Fibroblast of skin of right quadriceps (primary cell): ENCODE measurements at places on chromosomes 4 and X.
A peak's percentile ranks its signal among the peaks of the same experiment; 100 is the strongest.

DNA sequence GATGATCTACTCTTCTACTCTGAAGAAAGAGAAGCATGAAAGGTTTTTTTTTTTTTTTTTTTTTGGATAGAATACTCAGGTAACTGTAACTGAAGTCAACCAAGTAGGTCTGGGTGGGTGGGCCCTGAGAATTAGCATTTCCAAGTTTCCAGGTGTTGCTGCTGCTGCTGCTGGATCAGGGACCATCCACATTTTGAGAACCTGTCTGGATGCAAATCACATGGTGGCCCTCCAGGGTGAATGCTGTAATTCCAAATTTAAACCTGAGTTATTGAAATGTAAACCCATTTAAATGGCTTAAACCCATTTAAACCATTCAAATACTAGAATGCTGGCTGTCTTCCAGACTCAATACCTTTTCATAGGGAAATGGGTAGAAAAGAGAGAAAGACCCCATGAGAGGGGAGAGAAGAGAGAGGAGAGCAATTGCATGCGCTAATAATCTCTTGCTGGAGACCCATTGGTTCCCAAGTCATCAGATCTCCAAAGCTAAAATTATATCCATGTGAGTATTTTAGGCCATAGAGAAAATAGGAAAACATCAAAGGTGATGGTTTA is 17.6 kb downstream of the SUPT20HL1 start:
- DNase-seq = no peak

GRCh38 chr4:187354740-187355139 is 631.1 kb upstream of the FAT1 start:
- no peak for DNase-seq

DNA sequence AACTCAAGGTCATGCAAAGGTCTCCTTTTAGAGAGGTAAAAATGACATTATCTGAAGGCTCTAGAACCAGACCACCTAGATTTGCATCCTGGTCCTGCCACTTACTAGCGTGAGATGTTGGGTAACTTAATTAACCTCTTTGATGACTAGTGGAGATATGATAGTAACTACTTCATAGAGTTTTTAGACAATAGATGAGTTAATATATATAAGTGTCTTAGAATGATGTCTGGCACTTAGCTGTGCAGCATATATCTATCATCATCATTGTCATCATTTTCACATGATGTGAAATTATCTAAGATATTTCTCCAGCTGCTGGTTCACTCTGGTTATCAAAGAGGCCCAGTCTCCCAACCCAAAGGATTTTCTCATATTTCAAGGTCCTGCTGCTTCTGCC is 126.1 kb upstream of the DCLK2 start:
- no peak for DNase-seq

DNA sequence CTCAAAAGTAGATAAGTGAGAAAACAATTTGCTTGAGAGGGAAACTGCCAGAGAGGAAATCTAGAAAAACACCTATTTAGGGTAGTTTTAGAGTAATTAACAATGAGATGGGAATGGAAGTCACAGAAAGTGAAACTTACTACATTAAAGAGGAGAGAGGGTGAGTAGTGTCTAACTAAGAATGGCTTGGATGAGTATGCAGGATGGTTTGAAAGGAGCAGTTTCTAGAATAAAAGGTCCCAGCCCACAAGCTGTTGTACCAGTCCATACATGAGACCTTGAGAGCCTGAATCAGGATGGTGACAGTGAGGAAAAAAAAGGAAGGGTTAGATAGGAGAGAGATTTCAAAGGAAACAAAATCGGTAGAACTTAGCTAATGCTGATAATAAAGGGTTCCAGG is 1.3 kb downstream of the GAR1 start:
- no peak for DNase-seq

GRCh38 chr4:172168888-172169287 is 355.7 kb downstream of the GALNTL6 start:
- DNase-seq = peak; percentile 65

GRCh38 chrX:150547375-150548115 is 20.9 kb upstream of the MTM1 start:
- no peak for DNase-seq

DNA sequence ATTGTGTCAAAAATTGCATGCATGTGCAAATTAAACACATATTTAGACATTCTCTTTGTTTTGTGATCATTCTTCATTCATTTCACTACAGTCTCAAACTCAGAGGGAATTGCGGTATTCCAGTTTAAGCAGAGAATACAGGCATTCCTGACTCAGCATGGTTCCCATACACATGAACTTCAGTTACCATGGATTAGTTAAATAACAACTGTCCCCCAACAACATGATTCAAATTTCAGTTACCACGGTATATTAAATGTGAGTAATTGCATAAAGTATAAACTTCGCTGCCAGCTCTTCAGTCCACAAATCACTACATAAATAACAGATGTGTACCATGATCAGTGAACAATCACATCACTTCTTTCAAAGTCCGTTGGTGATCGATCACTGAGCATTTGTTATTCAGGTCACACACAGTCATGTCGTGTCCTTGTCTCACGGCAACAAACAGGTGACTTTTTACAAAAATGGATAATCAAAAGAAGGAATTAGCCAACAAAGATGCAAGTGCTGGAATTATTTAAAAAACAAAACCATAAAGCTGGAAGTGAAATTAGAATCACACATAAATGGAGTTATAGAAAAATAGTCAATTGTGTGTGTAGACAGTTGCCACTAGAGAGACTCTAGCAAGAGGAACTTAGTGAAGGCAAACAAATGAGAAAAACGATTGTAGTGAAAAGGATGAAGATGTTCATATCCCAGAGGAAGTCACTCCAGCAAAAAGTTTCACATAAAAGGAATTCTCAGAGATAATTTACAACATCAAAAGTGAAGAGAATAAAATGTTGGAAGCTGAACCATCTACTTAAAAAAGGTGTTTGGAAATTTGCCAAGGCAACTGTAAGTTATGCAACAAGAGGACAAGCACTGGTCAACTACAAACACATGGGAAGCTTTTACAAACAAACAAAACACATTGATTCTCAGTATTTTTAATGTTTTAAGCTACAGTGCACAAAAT is 138.6 kb upstream of the SMARCAD1 start:
- no peak for DNase-seq

- DNase-seq = peak; percentile 28
Observed at GRCh38 chr4:106762666-106763443, 273.3 kb downstream of the DKK2 start.

GRCh38 chr4:85113706-85114105 is 147.2 kb upstream of the WDFY3 start:
- peak; percentile 51 for DNase-seq

DNA sequence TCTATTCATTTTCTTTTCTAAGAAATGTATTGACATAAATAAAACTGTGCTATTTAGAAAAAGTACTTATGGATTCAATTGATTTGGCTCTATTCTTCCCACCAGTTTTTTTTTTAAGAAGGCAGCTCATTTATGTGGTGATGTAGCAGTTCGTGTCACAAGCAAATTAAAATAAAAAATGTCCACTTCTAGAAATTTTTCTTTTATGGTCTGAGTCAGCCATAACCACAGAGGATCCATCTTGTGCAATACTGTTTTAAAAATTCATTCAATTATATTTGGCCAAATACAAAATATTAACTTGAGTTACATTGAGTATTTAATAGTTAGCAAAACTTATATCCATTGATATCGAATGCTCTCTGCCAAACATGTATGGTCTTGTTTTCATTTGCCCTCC is 207.9 kb upstream of the FAT1 start:
- peak; percentile 82 for DNase-seq

DNA sequence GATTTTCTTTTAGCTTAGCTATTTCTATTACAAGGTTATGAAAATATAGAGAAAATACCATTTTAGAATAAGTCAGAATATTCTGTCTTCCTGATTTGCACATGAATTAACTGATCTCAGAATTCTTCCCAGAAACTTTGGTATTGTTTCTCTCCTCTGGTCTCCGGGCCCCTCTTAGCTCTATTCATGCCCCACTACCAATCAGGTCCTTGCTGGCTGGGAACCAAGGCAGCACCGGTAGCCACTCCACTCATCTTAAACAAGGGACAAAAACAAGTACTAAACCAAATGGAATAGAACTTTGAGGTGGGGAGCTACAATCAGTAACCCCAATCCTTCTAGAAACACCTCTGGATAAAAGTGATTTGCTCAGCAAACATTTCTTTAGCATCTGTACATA is 64.3 kb downstream of the GPC3 start:
- DNase-seq = no peak

DNA sequence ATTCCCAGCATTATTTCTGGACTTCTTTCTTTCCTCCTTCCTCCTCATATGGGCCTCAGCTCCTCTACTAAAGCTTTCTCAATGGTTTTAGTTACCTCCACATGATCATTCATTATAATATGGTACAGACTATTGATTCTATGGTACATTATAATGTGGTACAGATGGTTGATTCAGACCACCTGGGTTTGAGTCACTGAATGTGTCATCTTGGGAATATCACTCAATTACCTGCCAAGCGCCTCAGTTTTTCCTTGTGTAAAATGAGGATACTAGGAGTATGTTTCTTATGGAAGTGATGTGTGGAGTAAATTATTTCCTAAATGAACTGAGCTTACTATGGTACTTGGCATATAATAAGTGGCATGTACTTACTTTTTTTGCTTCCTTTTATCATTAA is 27.7 kb downstream of the SLIT2 start:
- no peak for DNase-seq

DNA sequence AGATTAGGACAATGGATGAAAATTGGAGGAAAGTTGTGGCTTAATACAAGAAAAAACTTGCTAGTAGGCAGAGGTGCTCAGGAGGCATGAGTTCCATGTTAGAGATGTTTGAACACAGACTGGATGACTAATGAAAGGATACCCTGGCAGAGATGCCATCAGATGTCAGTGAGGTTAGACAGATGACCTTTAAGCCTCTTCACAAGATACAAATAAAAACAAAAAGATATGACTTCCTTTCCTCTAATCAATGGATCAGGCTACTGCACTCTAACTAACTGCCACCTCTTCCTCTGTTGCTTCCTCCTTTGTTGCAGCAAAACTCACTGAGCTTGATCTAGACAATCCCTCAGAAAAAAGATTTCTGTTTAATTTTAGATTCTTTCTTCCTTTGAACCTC is 14.7 kb downstream of the STAP1 start:
- DNase-seq = no peak

DNA sequence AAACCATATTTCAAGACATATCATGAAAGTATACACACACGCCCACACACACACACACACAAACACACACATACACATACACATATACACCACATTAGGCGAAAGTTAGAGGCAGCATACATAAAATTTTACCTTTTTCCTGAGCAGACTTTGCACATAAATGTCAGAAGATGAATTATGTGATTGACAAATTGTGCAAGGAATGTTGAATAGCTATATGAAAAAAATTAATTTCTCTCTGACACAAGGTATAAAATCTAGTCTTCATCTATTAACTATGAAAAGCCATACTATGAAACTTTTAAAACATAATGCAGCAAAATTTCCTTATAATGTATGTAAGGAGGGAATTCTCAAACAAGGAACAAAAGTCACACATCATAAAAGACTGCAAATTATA is 24.4 kb downstream of the FSTL5 start:
- no peak for DNase-seq

GRCh38 chr4:144376866-144377265 is 236.3 kb upstream of the GYPA start:
- no peak for DNase-seq

DNA sequence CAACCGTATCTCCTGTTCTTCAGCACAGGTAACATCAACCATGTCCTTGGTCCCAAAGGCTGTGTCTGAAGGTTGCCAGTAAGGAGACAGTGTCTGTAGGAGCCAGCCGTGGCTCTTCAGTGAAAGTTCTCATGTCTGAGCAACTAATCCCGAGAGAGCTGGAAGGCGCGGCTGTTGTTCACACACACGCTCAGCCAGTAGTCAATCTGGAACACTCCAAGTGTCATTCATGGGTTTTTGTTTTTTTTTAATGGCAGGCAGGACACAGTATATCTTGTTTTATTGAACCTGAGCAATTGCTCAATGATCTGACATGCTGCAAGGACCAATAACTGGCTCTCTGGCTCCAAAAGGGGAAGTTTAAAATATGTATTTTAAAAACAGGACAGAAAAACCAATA is 48.4 kb upstream of the MAP3K15 start:
- DNase-seq = no peak

DNA sequence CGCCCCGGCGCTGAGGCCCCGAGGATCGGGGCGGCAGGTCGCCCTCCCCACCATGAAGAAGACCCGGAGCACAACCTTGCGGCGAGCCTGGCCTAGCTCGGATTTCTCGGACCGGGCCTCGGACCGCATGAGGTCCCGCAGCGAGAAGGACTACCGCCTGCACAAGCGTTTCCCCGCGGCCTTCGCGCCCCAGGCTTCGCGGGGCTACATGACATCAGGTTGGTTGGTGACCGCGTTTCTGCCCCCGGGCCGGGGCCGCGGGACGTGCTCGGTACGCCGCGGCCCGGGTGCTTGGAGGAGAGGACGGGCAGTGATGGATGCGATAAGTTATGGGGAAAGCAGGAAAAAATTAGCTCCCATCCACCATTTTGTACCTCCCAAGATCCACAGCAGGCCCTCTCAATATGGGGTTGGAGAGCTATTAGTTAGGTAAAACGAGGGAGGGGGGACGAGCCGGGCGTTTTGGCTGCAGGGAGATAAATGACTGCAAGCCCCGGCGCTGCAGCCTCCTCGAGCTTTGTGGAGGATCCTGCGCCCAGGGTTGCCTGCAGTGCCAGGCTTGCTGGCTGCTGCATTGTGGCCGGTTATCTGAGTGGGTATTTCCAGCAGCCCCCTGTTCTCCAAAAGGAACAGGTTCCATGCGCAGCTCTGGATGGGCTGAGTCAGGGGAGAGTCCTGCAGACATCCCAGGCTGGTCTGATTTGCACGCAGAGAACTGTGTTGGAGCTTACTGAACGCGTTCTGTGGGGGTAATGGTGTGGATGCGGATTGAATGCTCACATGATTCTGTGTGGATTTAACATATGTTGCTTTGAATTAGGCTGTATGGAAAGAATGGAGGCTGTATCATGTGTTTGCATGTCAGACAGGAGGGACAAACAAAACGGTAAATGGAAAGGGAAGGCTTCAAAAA is 1.9 kb downstream of the STOX2 start:
- no peak for DNase-seq

DNA sequence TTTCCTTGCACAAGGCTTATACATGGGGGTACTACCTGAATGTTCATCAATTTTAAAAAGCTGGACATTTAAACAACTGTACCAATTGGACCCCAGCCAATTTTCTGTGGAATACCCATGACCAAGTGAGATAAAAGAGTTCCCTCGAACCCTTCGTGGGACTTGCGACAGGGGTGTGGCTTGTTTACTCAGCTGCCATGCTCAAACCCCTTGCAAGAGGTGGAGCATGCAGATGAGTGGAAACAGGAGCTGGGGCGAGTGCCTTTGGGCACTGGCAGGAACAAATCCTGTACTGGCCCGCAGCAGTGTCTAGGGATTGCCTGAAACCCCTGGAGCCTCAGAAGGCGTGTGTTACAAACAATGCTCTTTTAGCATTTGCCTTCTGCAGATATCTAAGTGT is 144.2 kb downstream of the PDHA2 start:
- DNase-seq = no peak

DNA sequence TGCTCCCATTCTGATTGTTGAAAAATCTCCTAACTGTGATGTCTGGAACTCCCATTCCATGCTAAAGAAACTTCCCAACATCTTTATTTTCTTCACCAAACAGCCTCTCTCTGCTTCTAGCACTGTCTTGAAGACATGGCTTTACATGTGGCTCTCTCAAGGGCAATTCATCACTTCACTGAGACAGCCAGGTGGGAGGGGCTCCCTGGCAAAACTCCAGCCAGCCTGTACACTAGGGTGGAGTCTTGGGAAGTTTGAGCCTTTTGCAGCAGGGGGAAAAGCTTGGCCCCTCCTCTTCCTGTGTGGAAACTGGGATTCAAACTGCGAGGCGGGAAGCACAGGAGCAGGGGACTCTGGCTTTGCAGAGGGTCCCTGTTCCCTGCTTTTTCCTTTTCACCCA is 130.5 kb upstream of the TTC29 start:
- DNase-seq = no peak
